KBM-7 (cell line): ENCODE measurements at places on chromosomes 2 and 18.

GRCh38 chr2:18610090-18610489, 20.7 kb upstream of the NT5C1B start:
- DNase-seq: no peak

GRCh38 chr2:197954328-197954727, 149.9 kb downstream of the PLCL1 start:
- DNase-seq: no peak

GRCh38 chr2:148726228-148726627, 81.7 kb downstream of the EPC2 start:
- DNase-seq: no peak

- no peak for DNase-seq
These were observed 800 bp downstream of the IL1RL2 start for GRCh38 chr2:102187496-102188150.

GRCh38 chr2:10048501-10049171, 5.3 kb downstream of the KLF11 start:
- DNase-seq: peak; percentile 74

DNA sequence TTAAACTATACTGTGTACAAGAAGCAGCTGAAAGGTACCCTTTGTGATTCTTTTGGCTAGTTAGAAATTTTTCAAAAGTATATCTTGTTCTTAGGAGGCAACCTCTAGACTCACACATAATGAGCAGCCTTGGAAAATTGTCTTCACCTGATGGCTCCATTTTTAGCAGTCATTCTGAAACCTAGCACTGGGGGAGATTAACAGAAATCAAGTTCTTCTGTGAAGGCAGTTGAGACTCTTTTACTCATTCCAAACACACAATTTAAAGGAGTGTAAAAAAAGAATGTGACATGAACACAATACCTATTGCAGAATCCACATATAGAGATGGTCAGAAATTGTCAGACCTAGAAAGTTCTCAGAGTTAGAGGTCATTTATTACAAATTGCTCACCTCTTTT, 197.7 kb downstream of the UBE2E3 start:
- no peak for DNase-seq

- no peak for DNase-seq
These were observed 336.9 kb upstream of the PIK3C3 start for GRCh38 chr18:41618147-41618546.

GRCh38 chr2:173808718-173809117, 156.5 kb downstream of the SP3 start:
- DNase-seq: no peak

DNA sequence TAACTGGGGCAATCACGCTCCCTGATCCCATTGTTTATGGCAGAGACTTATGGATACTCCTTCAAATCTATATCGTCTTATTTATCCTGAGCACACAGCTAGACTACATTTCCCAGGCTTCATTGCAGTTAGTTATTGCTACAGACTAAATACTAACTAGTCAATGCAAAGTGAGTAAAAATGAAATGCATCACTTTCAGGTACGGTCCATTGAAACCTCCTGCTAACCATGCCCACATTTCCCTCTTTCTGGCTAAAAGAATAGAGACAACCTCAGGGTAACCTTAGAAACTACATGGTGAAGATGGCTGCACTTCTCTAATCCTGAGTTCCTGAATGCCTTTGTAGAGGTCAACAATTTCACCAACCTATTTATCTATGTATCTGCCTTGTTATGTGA, 437.4 kb downstream of the EPHA4 start:
- no peak for DNase-seq

GRCh38 chr18:75129717-75130477, 79.0 kb downstream of the PTGR3 start:
- DNase-seq: no peak

- no peak for DNase-seq
These were observed 46.4 kb downstream of the MREG start for GRCh38 chr2:215966951-215967350.

- peak; percentile 78 for DNase-seq
These were observed 81.2 kb downstream of the ADD2 start for GRCh38 chr2:70686577-70687460.

DNA sequence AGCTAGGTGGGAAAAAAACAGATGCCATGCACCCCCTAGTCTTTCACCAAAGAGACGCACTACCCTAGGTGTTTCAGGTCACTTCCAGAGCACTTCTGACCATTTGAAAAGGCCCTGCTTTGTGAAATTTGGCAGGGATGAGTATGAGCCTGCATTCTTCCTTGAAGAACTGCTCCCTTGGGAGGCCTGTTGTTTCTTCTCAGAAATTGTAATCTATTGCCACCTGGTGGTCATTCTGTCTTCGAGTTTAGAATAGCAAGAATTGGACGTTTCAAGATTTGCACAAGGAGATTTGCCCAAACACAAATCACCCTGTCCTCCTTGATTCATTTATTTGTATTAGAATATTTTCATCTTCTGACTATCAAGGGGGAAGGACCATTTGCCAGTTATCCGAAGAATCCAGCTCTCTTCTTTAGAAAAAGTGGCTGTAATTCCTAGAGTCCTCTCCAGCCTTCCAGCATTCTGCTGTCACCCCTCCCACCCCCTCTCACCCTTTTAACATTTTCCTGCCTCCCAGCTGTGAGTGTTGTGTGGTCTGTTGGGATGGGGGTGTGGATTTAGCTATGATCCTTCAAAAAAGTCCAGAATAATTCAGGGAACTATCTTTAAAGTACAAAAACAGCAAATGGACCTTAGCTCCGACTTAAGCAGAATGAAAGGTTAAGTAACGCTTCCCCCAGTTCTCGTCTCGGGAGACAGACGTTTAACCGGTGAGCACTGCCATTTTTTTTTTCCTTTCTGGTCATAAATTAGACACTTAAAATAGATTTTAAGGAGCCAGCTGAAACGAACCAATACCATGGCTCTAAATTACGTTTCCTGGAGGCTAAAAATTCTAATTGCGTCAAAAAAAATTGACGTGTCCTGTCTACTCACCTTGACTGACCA, 3.7 kb upstream of the GAD1 start:
- peak; percentile 75 for DNase-seq

GRCh38 chr18:21747268-21747667, 6.7 kb downstream of the MIB1 start:
- DNase-seq: no peak

GRCh38 chr2:45612285-45612684, 1.2 kb upstream of the SRBD1 start:
- no peak for DNase-seq

DNA sequence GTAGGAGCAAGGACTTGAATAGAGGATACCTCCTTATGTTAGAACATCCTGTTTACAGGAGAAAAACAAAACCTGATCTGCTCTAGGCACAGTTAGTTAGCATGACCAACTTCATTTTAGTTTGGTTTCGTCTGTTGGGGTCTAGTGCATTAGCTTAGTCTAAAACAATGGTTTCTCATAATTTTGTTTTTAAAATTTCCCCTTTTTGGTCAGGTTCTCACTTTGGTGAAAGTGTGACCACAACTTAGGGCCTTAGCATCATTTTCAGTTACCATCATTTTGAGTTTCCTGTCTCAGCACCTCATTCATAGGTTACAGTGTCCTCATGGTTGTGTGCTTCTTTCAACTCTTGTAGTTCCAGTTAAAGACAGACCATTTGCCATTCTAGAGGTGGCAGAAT, 1277.0 kb upstream of the SLC39A10 start:
- DNase-seq: no peak

- no peak for DNase-seq
These were observed at the start of gene KCNJ13 for GRCh38 chr2:232776435-232776834. TSS of gene KCNJ13 (minus strand) at chr2:232776565. CDS start at chr2:232771362, 5,203 bp downstream.

- peak; percentile 40 for DNase-seq
These were observed 22.8 kb upstream of the SCN7A start for GRCh38 chr2:166516712-166517303.

DNA sequence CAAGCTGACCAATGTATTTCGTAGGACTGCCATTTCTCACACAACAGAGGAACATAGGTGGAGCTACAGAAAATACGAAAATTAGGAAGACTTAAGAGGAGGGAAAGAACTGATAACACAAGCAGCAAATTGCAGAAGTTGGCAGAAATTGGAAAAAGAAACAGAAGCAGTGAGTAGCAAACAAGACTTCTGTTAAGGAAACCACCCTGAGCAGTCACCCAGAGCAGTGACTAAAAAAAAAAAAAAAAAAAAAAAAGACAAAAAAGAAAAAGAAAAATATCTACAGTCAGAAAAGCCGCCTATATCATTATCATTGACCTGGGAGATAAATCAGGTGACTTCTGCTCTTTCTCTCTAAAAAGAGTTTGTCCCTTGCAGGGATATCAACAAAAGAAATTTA, 21.4 kb downstream of the STK17B start:
- peak; percentile 75 for DNase-seq

DNA sequence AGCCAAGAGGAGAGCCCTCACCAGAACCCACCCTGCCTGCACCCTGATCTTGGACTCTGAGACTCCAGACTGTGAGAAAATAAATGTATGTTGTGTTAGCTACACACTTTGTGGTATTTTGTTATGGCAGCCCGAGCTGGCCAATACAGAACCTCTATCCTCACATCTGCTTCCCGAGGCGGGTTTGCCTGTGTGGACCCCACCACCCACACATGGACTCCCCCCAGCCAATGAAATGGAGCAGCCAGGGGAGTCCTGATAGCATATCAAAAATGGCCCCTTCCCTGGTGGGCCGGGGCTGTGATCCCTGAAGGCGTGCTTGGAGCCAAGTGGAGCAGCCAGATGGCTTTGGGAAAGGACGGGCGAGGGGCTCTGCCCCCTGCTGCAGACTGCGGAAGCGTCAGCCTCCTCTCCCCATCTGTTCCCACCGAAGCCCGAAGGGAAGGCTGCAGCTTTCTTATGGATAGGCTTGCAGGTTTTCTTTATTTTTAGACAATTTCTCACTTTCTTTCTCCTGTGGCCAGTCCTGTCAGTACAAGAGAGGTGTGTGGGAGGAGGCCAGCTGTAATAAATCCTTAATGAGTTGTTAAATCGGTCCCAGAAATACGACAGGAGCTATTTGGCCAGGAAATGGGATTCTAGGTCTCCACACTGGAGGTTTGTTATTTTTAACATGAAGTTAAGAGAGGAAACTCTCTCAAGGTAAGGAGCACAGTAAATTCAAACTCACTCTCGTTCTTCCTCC, 34.4 kb downstream of the TEX51 start:
- no peak for DNase-seq

DNA sequence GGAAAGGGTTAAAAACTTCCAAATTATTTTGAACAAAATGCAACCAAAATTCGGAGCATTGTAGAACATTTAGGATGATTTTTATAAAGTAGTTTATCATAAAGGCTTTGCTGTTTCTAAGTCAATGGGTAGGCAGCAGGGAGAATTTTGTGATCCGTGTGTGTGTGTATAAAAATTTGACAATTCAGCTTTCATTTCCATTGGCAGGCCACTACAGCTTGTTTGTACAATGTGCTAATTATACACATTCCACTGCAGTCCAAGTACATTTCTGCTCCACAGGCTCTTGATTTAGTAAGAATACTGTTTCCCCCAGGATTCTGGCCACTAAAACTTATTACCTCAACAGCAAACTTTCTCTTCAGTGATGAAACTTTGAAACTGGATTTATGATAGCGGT, 71.8 kb upstream of the LTBP1 start:
- no peak for DNase-seq

DNA sequence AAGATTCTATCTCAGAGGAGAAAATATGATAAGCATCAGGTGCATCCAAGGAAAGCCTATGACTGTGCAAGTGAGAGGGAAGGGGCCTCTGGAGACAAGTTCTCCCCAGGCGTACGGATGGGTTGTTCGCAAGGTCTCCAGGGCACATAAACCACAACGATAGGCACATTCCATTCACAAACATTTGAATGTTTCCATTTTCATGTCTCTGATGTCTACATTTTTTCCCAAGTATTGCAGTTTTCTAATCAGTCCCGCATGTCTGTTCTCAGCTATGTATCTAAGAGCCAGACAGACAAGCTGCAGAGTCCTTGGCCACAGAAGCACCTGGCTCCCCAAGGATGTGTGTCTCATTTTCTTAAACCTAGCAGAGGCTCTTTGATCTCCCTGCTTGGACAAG, 28.0 kb downstream of the OSR1 start:
- DNase-seq: no peak

DNA sequence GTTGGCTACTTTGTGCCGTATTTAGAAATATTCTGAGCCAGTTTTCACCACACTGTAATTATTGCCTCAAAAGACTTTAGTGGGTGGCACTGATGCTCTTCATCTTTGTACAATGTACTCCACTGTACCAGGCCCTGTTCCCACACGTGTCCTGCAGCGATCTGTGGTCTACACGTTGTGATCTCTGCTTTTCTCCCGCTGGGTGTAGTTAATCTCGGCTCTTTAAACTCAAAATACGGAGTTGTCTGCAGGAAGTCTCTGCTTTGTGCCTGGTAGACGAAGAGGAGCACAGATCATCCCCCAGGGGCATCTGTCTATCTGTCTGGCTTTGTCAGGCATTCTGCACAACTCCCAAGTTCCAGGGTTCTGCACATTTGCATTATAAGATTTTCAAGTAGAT, 12.1 kb upstream of the GREB1 start:
- no peak for DNase-seq

- no peak for DNase-seq
These were observed 448.9 kb upstream of the SLC14A2 start for GRCh38 chr18:45166341-45166835.

- DNase-seq: no peak
These were observed 145.9 kb upstream of the LHCGR start for GRCh38 chr2:48901416-48901815.

DNA sequence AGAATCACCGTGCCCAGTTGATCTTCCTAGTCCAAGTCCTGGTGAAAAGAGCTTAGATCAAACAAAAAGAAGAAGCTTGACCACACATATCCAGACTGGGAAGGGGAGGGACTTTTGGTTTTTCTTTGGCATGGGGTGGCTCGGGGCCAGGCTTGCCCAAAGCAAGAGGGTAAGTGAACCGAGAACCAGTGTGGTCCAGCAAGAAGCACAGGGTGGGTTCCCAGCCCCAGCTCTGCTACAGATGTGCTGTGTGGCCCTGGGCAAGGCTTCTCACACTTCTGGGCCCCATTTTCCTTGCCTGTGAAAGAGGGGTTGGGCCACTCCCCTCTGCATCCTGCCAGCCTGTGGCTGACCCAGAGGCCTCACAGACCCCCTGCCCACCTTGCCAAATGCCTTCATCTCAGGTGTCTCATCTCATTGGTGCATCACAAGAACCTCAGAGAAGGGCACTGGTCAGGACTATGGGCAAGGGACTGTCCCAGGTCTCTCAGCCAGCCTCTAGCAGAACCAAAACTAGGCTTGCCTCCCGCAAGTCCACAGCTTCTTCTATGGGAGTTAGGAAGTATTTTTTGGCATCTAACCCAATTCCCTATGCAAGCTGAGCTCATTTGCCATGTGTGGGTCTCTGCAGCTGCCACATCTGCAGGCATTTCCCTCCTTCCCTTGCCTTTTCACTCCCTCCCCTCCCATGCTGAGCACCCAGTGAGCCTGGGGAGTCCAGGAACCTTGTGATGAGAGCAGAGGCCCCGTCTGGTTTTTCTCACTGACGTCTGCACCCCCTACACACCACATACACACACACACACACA, 6.9 kb downstream of the ATP6V1B1 start:
- DNase-seq: no peak

- DNase-seq: no peak
These were observed 547.3 kb upstream of the FANCL start for GRCh38 chr2:58788402-58788801.
